Nephron progenitor cell (in vitro differentiated cells): ENCODE measurements at places on chromosomes 1 and 21.

DNA sequence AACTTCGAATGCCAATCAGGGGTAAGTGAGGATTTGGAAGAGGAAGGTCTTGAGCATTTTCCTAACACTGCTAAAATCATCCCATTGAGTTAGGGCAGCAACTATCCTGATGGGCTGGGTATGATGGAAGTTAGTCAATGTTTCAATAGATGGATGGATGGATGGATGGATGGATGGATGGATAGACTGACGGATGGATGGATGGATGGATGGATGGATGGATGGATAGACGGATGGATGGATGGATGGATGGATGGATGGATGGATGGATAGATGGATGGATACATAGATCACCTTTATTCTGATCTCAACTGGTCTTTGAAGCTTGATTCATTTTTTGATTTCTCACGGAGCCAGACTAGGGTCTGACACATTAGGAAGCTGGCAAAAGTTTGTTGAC, 2.3 kb upstream of the CLDN14 start:
- no peak for DNase-seq

- no peak for DNase-seq
These were observed 111.5 kb downstream of the SEC16B start for GRCh38 chr1:177858332-177858821.

GRCh38 chr1:20311289-20311688, 20.6 kb downstream of the VWA5B1 start:
- DNase-seq: no peak

DNA sequence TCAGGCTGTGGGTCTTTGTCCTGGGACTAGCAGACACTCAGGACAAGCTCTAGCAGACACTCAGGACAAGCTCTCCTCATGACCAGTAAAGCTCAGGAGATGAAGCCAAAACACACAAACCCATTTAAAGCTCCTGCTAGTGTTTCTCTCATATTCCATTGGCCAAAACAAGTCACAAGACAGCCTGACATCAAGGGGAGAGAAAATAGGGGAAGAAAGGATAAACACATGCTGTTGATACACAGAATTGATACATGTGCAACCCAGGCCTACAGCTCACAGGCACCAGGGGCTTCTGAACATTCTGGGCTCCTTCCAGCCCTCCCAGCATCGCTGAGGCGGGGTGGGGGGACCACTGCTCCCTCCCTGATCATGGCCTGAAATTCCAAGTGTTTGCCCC, 35.3 kb downstream of the ATF3 start:
- DNase-seq: no peak

- DNase-seq: peak; percentile 50
These were observed 711 bp downstream of the GADD45A start for GRCh38 chr1:67685558-67686266.

- DNase-seq: no peak
These were observed 13.0 kb downstream of the ADCY10 start for GRCh38 chr1:167900907-167901306.

GRCh38 chr1:157540160-157540748, 12.1 kb downstream of the FCRL5 start:
- DNase-seq: no peak

GRCh38 chr1:21355956-21356355, 65.7 kb upstream of the ECE1 start:
- DNase-seq: no peak

GRCh38 chr1:1967151-1967550, 36.4 kb downstream of the CFAP74 start:
- no peak for DNase-seq

- DNase-seq: peak; percentile 31
These were observed 99.7 kb downstream of the GLIS1 start for GRCh38 chr1:53639251-53639763.

DNA sequence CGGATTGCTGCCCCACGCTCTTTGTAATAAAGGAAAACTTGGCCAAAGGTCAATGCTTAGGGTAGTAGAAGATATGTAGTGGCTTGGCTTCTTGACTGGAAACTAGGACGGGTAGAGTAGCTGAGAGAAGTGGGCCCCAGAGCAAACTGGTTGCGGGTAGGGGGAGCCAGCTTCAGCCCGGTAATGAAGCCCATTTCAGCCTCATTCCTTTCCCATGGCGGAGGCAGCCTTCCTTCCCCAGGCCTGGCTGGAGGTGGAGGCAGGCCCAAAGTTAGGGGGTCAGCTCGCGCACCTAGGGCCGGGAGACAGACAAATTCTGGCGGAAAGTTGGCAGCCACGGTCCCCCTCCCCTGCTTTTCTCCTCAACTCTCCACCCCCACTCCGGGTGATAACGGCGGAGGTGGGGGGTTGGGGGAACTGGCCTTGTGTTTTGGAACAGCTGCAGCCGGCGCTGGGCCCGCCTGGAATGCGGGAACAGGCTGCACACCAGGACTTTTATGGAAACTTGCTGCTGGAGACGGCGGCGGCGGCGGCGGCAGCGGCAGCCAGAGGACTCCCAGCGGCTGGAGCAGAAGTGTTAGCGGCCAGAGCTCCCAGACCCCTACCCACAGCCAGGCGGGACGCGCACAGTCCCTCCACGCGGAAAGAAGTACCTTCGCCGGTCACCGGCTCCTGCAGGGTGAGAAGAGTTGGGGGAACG, at the start of gene NEXN:
NEXN (plus strand) TSS at position 544 of the 700 bp plus-strand sequence. CDS start 27,483 bp downstream, outside the sequence.
- peak; percentile 80 for DNase-seq

GRCh38 chr1:106465666-106466065, 590.8 kb upstream of the PRMT6 start:
- DNase-seq: no peak

DNA sequence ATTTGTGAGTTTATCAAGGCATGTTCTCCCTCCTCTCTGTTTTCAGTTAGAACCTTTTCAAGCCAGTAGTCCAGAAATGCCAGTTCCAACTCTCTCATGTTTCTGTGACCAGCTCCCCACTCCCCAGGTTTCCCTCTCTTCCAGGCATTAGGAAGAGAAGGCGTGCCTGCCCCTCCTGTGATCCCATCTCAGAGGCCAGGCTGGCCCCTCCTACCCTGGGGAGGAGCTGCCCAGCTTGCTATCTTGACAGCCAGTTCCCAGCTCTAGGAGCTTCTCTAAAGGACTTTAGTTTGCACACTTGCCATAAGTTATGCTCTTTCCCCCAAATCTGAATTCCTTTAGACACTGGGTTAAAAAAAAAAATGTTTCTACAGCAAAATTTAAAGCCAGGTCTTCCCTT, 8.9 kb downstream of the HYI start:
- DNase-seq: peak; percentile 42

DNA sequence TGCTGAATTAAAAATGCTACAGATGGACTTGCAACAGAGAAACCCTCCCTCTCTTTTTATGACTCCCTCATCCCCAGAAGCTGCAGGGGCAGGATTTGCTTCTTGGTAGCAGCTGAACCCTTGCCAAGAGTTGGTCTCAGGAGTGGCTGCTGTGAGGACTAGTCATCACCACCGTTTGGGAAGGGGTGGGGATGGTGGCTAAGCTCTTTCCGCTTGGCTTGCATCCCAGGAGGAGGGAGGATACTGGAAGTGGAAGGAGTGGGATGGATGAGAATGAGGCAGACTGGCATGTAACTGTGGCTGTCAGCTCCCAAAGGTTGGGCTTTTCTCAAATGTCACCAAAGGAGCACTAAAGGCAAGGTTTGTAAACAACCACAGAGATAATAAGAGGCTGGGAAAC, 50.8 kb upstream of the COL24A1 start:
- DNase-seq: no peak

- DNase-seq: no peak
These were observed 43.6 kb downstream of the SLC19A1 start for GRCh38 chr21:45498646-45499000.

- DNase-seq: no peak
These were observed 288.5 kb downstream of the TPR start for GRCh38 chr1:186086583-186086982.

- DNase-seq: peak; percentile 25
These were observed 12.9 kb downstream of the FAAH start for GRCh38 chr1:46406881-46407608.

DNA sequence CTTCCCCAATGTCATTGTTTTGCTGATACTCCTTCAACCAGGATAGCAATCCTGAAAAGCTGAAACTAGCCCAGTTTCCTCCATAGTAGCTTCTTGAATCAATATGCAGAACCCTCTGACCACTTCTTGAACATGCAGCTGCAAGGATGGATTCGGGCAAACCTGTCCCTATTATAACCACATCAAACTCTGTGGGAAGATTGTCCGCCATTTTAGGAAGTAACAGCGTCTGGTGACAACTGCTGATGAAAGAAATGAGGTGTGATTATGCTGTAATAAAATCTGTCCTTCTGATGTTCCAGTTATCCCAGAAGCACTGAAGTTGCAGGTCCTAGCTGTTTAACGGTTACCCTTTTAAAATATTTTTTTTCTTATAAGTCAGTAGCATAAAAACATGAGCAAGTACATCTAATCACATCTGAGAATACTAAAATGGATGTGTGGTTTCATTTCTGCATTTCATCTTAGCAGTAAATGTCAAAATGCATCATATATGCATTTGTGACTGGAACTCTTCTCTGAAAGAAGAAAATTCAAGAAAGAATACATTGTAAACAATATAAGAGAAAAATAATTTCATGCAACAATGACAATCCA, 4.5 kb downstream of the CHML start:
- DNase-seq: no peak

DNA sequence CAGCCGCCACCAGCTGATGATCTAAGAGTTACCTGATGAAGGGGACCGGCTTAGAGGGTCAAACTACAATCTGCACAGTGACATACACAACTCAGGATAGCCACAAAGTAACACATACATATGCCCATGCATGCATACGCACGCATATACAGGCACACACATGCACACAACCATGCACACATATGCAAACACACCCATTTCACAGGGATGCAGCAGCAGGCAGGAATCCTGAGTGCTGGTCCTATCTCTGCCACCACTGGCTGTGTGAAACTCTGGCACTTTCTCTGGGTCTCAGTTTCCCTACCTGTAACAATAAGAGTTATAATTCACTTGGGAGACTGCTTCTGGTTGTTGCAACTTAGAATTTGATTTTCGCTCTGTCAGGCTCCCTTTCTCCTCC, 520.2 kb downstream of the PTPRU start:
- no peak for DNase-seq

DNA sequence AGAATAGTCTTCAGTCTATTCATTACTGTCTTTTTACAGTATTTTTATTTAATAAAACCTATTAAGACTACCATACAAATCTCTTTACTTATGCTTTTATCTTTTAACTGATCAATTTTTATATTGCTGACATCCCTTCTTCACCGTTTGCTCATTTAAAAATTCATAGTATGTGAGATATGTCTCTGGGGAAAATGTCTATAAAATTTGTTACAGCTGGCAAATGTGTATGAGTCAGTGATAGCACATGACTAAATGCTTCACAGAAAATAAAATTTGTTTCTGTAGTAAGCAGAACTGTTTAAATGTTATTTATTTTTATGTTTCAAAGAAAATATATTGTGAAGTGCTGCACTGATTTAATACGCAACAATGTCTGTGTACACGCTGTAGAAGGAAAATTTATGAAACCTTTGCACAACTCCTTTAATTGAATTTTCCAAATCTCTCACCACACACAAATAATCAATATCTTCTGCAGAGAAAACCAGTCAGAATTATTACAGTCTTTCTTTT, 74.2 kb downstream of the ITGB3BP start:
- no peak for DNase-seq

GRCh38 chr21:25872271-25872670, 137.5 kb downstream of the GABPA start:
- DNase-seq: no peak

GRCh38 chr1:177287994-177288393, 117.2 kb downstream of the BRINP2 start:
- DNase-seq: no peak

DNA sequence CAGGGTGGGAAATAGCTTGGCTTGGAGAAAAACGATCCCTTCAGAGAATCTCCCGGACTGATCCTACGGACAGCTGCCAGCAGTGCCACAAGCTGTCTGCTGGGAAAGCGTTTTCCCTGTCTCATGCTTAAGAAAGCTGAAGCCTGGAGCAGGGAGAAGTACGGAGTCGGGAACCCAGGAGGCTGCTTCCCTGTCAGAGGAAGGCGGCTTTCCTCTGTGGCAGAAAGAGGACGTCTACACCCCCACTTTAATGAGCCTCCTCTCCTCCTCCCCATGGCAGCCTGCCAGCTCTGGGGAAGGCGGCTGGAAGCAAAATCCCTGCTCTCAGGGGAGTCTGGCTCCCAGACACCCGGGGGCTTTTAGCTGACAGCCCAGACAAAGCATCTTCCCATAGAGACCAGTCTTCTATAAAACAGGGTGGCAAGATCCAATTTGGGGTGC, 7.3 kb downstream of the KIF21B start:
- no peak for DNase-seq

DNA sequence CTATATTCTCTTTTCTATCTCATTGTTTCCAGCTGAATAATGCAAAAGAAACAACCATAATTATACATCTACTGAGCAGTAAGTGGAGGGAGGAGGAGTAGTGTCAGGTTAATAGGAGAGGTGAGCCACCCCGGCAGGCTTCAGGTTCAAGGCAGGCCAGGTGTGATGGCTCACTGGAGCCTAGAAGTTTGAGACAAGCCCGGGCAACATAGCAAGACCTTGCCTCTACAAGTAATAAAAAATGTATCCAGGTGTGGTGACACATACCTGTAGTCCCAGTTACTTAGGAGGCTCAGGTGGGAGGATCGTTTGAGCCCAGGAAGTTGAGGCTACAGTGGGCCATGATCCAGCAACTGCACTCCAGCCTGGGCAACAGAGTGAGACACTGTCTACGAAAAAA, 1.9 kb upstream of the DIP2A start:
- no peak for DNase-seq

GRCh38 chr1:1543706-1544099, 3.3 kb upstream of the TMEM240 start:
- DNase-seq: no peak

- no peak for DNase-seq
These were observed 14.2 kb upstream of the GNG12 start for GRCh38 chr1:67847466-67847865.

DNA sequence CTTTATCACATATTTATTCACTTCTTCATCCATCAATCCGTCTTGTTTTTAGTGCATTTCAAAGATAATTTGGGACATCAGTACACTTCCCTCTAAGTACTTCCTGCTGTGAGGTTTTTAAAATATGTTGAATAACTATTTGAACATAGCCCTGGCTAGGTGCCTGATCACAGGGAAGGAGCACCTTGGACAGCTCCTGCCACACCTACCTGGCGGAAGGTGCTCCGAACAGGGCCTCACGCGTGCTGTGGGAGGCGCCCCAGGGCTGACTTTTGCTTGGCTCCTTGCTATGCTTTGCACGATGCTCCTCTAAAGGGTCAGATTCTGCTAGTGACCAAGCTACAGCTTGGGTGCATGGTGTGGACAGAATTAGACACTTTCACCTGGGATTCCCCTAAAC, 4.9 kb upstream of the ATXN7L2 start:
- DNase-seq: peak; percentile 38
